Activated CD8-positive, alpha-beta memory T cell treated with anti-CD3 and anti-CD28 coated beads for 4 hours (primary cell): ENCODE measurements at places on chromosomes 7 and 10.
A peak's percentile ranks its signal among the peaks of the same experiment; 100 is the strongest.

DNA sequence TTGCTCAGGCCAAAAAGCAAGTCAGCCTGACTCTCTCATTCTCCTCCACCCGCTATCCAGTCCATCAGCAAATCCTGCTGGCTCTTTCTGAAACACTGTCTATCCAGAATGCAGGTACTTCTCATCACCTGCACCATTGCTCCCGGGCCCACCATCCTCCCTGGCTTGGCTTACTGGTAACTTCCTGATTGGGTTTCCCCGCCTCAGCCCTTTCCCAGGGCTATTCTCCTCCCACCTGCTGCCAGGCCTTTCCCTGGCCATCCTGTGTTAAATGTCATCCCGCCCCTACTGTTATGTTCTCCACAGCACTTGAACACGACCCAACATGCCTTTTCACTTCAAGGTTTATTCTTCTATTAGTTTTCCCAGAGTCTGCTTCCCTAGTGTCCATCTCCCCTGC, 124.0 kb downstream of the CNNM2 start:
- DNase-seq: no peak

DNA sequence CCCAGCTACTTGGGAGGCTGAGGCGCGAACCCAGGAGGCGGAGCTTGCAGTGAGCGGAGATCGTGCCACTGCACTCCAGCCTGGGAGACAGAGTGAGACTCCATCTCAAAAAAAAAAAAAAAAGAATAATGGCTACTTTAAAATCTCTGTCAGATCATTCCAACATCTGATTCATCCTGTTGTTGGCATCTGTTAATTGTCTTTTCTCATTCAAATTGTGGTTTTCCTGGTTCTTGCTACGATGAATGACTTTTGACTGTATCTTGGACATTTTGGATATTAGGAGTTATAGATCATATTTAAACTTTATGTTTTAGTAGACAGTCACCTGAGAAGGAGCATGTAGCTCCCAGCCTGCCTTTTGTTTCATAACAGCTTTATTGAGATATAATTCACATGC, 8.5 kb downstream of the TPST1 start:
- DNase-seq: no peak

- no peak for DNase-seq
Measured at GRCh38 chr10:26085549-26085948, 131.0 kb upstream of the GAD2 start.

DNA sequence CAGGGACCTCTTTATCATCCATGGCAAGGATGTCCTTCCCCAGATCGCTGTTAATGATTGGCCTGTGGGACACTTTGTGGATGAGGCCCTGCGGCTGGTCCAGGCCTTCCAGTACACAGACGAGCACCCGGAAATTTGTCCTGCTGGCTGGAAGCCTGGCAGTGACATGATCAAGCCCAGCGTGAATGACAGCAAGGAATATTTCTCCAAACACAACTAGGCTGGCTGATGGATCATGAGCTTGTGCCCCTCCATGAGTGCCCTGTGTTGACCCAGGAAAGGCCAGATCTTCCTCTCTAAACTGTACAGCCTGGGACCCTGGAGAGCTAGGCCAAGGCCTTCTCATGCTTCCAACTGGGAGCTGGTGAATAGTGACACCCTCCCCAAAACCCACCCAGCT, 124.1 kb downstream of the CUL2 start:
- DNase-seq: no peak

GRCh38 chr10:5040781-5041470, 37.3 kb upstream of the AKR1C2 start:
- DNase-seq: no peak

DNA sequence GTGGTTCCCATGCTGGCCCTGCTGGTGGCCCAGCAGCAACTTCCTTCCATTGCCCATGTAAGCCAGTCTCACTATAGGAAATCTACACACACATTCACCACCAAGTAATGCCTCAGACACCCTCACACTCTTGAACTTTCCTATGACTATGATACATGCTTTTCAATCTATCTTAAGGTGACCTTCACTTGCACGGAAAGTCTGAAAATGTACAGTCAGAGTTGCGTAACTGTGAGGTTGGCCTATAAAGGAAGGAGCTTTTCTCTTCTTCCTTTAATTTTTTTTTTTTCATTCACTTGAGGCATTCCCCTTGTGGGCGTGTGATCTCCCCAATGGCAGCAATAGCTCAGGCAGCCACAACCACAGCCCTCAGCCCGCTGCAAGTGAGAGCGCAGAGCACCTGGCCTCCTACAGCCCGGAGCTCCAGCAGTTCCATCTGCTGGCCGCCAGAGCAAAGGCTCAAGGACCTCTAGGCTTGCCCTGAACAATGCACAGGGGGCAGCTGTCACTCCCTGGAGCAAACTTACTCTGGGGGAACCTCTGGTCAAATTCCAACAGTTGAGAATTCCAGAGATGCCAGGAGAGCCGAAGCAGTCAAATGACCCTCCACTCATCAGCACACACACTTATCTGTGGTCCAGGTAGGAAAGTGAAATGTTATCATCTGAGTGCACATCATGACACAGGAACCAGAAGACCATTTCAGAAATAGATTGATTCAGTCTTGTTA, 123.1 kb upstream of the ADO start:
- peak; percentile 64 for DNase-seq

GRCh38 chr10:120600871-120601649, 144.0 kb downstream of the PLPP4 start:
- no peak for DNase-seq

GRCh38 chr10:61547297-61547696, 94.1 kb upstream of the TMEM26 start:
- no peak for DNase-seq

GRCh38 chr10:89351412-89351779, 23.6 kb downstream of the IFIT3 start:
- no peak for DNase-seq

DNA sequence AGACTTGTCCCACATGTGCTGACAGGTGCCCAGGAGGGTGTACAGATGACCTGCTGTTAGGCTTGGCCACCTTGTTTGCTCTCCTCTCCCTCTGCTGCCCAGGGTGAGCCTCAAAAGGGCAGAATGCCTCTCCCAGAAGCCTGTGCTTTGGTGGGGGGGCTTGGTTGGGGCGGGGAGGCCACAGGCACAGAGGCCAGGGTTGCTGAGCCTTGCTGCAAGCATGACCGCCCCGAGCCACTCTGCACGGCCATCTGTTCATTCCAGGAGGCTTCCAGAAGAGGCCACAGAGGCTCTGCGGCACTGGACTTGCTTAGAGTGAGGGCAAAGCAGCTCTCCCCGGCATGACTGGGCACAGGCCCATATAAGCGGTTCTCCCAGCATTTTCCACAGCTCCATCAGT, 190.8 kb downstream of the GLRX3 start:
- DNase-seq: no peak

GRCh38 chr7:31320675-31321074, 19.9 kb downstream of the NEUROD6 start:
- DNase-seq: no peak

- no peak for DNase-seq
Measured at GRCh38 chr10:71476228-71477011, 79.7 kb downstream of the CDH23 start.

DNA sequence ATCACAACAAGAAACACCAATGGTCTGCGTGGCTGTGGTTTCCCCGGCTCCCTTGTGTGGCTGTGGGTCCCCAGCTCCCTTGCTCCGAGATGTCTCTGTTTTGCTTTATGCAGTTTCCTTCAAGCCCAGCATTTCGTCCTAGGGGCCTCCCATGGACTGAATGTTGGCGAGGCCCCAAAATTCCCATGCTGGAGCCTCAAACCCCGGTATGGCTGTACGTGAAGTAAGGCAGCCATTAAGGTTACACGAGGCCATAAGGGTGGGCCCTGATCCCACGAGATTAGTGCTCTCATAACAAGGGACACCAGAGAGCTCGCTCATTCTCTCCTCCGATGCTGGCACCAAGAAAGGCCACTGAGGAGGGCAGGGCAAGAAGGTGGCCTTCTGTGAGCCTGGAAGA, 44.6 kb downstream of the INSIG1 start:
- no peak for DNase-seq

DNA sequence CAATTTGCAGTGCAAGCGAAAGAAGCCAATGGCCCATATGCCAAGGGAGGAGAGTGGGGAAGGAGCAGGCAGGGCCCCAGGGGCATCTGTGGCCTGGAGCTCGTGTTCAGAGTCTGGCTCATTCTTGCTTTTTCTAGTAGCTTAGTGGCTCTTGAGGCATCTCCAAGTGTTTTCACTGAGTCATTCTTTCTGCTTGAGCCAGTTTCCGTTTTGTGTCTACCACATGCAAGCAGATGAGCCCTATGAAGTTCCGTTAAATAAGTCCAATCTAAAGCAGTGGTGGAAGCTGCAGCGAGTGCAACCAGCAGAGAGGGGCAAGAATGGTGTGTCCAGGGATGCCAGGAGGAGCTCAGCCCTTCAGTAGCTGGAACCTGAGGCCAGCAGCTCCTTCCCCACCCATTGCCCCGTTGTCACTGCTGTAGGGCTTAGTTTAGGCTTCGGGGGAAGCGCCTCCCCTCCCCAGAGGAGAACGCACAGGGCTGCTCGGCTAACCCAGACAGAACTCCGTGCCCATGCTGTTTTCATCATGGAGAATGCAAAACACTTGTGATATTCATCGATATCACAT, 57.4 kb upstream of the EBF3 start:
- DNase-seq: no peak

GRCh38 chr10:131128731-131129130, 182.8 kb downstream of the TCERG1L start:
- no peak for DNase-seq

DNA sequence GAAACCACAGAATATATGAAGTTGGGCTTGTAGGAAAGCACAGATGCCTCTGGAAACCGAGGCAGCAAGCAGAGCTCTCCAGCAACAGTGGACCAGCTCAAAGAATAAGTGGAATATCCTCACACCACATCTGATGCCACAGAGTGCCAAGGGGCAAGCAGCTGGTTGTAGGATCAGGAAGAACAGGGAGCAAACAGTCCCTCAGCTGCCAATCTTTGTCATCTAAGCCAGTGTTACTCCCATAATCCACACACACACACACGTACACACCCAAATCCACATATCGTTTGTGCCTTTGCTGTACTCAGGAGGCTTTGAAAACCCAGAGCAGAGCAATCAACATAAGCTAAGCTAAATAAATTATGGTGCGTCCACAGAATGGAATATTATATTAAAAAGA, 20.7 kb upstream of the SEC24C start:
- no peak for DNase-seq

DNA sequence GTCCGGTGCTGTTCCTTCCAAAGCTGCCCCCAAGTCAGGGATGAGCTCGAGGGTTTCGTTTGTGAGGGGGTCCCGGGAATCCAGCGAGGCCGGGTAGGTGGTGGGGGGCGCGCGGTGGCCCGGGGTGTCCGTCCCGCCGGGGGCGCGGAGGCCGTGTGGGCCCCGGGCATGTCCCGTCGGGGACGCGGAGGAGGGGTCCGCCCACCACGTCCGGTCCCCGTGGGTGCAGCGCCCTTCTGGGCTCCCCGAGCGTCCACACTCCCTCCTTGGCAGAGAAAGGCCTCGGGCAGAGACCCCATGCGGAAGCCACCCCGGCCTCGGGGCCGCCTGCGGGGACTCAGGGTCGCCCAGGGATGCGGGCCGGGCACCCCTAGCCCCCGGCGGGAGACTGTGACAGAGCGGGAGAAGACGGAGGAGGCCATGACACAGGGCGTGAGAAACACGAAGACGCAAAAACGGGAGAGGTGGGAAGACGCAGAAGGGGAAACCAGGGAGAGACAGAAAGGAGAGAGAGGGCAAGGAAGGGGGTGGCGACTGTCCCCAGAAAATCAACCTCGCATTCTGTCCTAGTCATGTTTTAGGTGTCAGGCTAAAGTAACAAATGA, 640 bp upstream of the ZNF425 start:
- DNase-seq: peak; percentile 58

DNA sequence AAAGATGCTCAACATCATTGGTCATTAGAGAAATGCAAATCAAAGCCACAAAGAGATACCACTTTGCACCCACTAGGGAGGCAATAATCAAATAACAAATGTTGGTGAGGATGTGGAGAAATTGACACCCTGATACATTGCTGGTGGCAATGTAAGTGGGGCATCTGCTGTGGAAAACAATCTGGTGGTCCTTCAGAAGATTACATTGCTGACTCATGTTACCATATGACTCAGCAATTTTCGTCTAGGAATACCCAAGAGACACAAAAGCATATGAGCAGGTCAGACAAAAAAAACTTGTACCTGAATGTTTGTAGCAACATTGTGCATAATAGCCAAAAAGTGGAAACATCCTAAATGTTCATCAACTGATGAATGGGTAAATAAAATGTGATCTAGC, 4.9 kb upstream of the CLDN3 start:
- no peak for DNase-seq

DNA sequence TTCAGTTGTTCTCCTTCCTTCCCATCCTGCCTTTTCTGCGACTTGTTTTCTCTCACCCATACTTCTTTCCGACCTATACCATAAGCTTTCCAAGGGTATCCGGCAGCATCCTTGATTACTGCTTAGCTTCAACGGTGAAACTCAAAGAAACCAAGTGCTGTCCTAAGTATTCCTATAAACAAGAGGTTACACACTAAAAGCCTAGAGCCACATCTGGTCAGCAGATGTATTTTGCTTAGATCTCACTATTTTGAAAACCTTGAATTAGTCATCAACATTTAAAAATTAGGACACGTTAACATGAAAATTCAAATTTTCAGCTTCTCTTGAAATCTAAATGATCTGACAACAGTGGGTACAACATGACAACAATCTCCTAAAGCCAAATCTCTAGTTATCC, 20.0 kb downstream of the ARHGAP21 start:
- DNase-seq: no peak

DNA sequence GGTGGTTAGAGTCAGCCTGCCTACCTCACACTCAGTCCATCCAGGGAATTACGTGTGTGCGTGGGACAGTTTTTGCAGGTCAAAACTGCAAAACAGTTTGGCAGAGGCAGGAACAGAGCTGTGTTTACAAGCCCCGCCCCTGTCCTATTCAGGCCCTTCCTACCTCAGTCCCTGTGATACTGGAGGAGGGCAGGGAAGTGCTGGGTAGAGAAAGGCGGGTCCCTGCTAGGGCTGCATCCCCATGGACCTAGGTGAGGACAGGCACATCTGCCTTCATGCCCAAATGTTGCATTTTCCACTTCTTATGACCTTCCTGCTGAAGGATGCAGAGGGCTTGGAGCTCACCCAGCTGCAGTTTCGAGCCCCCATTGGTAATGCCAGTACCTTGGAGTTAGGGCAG, 25.1 kb downstream of the SBDS start:
- no peak for DNase-seq

- no peak for DNase-seq
Measured at GRCh38 chr7:10316488-10316887, 657.2 kb upstream of the PHF14 start.

DNA sequence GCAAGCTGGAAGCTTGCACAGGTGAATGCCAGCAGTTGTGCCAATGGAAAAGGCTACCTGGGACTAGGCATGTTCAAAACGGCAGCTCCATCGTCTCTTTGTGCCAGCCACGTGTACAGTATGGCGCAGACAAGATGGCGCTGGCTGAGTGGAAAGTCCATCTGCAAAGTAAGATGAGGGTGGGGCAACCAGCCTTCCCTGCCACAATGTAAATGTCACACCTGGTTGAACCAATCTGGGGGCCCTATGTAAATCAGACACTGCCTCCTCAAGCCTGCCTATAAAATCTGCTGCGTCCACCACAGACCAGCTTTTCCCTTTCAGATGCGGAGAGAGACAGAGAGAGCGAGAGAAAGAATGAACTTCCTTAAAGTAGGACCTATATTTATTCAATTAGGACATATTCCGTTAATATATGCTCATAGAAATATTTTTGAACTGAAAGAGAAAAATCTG, 18.5 kb upstream of the C7orf33 start:
- DNase-seq: no peak

GRCh38 chr7:49403844-49404243, 369.6 kb upstream of the VWC2 start:
- no peak for DNase-seq

- DNase-seq: no peak
Measured at GRCh38 chr10:9807846-9808245, 1209.8 kb upstream of the CELF2 start.
